ENCODE measurements at places on chromosomes 7 and 10. TPM values are rescaled to one million over a fixed set of nuclear protein-coding genes. Genes with fewer than 3 reads are reported as not detected.

DNA sequence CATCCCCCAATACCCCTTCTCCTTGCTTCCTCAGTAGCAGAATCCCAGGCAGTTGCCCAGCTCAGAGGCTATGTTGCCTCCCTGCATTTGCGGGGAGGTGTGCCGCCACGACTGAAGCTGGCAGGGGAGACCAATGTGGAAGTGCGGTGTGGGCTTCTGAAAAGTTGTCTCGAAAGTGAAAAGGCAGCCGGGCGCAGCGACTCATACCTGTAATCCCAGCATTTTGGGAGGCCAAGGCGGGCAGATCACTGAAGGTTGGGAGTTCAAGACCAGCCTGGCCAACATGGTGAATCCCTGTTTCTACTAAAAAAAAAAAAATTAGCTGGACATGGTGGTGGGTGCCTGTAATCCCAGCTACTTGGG is 15.9 kb upstream of the PFKFB3 start:
- no peak for DNase-seq
- peaks cover 22% of the 10 kb centered on the region for H3K4me1 ChIP-seq
- H3K36me3 ChIP-seq: no peaks in the 10 kb centered on the region
- no peak overlapping the region for H3K4me3 ChIP-seq

GRCh38 chr7:50728184-50728583 is 54.5 kb downstream of the GRB10 start:
- no peak overlapping the region for H3K27ac ChIP-seq
- peaks cover 45% of the 10 kb centered on the region for H3K4me1 ChIP-seq
- peaks cover 1% of the 10 kb centered on the region for H3K27me3 ChIP-seq

- no peak overlapping the region for H3K27ac ChIP-seq
- H3K36me3 ChIP-seq: no peaks in the 10 kb centered on the region
- no peak for DNase-seq
- H3K27me3 ChIP-seq: no peaks in the 10 kb centered on the region
- no peak overlapping the region for H3K4me3 ChIP-seq
Measured at GRCh38 chr7:41735206-41735605, 32.3 kb upstream of the INHBA start.

- peaks cover 8% of the 10 kb centered on the region for H3K27me3 ChIP-seq
- no peaks in the 10 kb centered on the region for H3K36me3 ChIP-seq
- DNase-seq: no peak
- H3K4me1 ChIP-seq: peaks cover 11% of the 10 kb centered on the region
- H3K4me3 ChIP-seq: no peak overlapping the region
- no peak overlapping the region for H3K27ac ChIP-seq
Measured at GRCh38 chr10:6411436-6411835, 168.6 kb downstream of the PRKCQ start.

- H3K27me3 ChIP-seq: peaks cover 18% of the 10 kb centered on the region
- no peak overlapping the region for H3K27ac ChIP-seq
- no peak overlapping the region for H3K4me3 ChIP-seq
- H3K36me3 ChIP-seq: no peaks in the 10 kb centered on the region
- DNase-seq: no peak
Measured at GRCh38 chr7:59079-60016, 133.0 kb upstream of the FAM20C start.

GRCh38 chr7:139427029-139427420 is 56.4 kb downstream of the KLRG2 start:
- H3K4me3 ChIP-seq: no peak overlapping the region
- H3K27me3 ChIP-seq: peaks cover 2% of the 10 kb centered on the region
- no peak for DNase-seq
- no peaks in the 10 kb centered on the region for H3K4me1 ChIP-seq

- H3K4me1 ChIP-seq: peaks cover 5% of the 10 kb centered on the region
- no peaks in the 10 kb centered on the region for H3K36me3 ChIP-seq
- DNase-seq: no peak
- H3K4me3 ChIP-seq: no peak overlapping the region
Measured at GRCh38 chr10:91017198-91017597, 96.3 kb upstream of the ANKRD1 start.

DNA sequence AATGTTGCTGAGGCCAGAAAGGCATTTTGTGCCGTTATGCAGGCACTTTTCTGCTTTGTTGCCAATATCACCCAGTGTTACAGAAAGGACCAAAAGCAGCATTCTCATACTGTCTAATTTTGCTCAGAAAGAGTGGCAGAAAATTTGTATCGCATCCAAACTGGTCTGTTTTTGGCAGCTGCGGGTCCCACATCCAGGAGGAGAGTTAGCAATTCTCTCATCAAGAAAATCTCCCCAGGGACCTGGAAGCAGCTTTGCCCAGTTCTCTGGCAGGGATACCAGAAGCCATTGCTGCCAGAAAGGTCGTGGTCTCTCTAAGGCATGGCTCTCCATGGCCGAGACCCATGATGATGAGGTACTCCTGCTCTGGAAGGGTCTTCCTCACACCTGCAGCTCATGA is 489.2 kb upstream of the ZMIZ1 start:
- no peak for DNase-seq
- H3K27ac ChIP-seq: no peak overlapping the region
- peaks cover 6% of the 10 kb centered on the region for H3K4me1 ChIP-seq
- peaks cover 36% of the 10 kb centered on the region for H3K27me3 ChIP-seq
- no peaks in the 10 kb centered on the region for H3K36me3 ChIP-seq

GRCh38 chr10:14648946-14649345 is 125.8 kb downstream of the FAM107B start:
- H3K4me3 ChIP-seq: no peak overlapping the region
- H3K4me1 ChIP-seq: peaks cover 23% of the 10 kb centered on the region
- peaks cover 14% of the 10 kb centered on the region for H3K27me3 ChIP-seq
- DNase-seq: no peak
- H3K27ac ChIP-seq: no peak overlapping the region

DNA sequence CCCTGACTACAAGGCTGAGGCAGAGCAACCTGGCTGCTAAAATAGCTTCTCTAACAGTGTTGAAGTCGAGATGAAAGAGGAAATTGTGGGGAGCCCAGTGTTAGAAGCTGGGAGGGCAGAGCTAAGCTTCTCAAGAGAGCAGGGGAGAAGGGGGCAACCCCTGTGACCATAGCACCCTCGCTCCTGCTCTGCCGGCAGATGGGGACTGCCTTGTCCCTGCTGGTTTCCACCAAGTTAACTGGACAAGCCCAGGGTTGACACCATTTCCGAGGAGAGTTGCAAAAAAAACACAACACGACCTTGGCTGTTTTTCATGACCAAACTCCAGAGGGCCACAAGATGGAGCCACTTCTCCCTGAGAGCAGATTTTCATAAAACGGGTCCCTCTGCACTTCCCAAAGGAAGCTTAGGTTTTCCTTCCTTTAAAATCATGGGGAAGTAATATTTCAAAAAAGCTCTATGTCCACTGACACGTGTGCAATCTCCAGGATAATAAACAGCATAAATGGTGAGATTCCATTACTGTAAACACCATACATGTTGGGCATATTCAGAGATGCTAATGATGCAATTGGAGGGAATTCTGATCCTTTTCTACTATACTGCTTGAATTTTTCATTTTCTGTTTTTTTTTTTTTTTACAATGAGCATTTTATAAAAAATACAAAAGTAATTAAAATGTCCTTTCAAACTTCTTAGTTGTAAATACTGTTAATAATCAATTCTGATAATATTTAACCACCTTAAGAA is 140.4 kb downstream of the PIP4K2A start:
- H3K4me1 ChIP-seq: 0 out of 2 replicates have a peak, but pooled peaks cover 6% of the 10 kb centered on the region
- H3K27me3 ChIP-seq: peaks cover 4% of the 10 kb centered on the region
- DNase-seq: no peak

- no peak overlapping the region for H3K4me3 ChIP-seq
- no peak overlapping the region for H3K27ac ChIP-seq
- no peaks in the 10 kb centered on the region for H3K27me3 ChIP-seq
- no peak for DNase-seq
Measured at GRCh38 chr10:104104926-104105325, 17.0 kb upstream of the SFR1 start.

- no peak overlapping the region for H3K27ac ChIP-seq
- no peak for DNase-seq
- H3K27me3 ChIP-seq: peaks cover 27% of the 10 kb centered on the region
- no peaks in the 10 kb centered on the region for H3K36me3 ChIP-seq
Measured at GRCh38 chr10:49359349-49360270, 36.3 kb downstream of the DRGX start.

GRCh38 chr7:4854916-4855315 is 6.9 kb downstream of the PAPOLB start:
- H3K36me3 ChIP-seq: peaks cover 5% of the 10 kb centered on the region
- DNase-seq: no peak
- H3K27me3 ChIP-seq: peaks cover 19% of the 10 kb centered on the region
- no peak overlapping the region for H3K27ac ChIP-seq

DNA sequence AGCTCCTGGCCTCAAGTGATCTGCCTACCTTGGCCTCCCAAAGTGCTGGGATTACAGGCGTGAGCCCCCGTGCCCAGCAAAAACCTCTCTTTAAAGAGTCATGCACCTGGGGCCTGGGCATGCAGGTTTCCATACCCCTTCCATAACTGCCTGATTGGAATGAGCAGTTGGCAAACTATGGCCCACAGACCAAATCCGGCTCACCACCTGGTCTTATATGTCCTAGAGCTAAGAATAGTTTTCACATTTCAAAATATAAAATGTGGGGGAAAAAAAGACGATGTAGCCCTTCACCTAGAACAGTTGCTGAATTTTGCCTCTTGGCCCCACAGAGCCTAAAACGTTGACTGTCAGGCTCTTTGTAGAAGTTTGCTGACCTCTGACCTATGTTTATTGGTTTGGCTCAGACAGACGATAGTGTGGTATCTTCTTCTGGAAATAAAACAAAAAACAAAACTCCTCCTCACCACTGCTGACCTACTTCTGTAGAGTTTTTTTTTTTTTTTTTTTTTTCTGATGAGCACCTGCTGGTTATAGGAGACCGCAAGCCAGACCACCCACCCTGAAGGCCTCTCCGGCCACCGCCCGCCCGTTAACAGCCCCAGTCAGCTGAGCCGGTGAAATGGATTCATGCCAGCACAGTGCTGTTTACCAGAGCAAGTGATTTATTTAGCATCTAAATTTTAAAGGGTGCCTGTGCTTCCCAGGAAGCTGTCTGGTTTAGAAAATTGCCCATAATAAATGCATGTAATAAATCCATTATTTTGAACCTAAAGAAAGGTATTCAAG is 33.5 kb upstream of the SFRP5 start:
- 0 out of 2 replicates have a peak, but pooled peaks cover under 1% of the 10 kb centered on the region for H3K4me1 ChIP-seq
- no peak overlapping the region for H3K4me3 ChIP-seq
- peaks cover 48% of the 10 kb centered on the region for H3K27me3 ChIP-seq
- no peak overlapping the region for H3K27ac ChIP-seq
- no peaks in the 10 kb centered on the region for H3K36me3 ChIP-seq

DNA sequence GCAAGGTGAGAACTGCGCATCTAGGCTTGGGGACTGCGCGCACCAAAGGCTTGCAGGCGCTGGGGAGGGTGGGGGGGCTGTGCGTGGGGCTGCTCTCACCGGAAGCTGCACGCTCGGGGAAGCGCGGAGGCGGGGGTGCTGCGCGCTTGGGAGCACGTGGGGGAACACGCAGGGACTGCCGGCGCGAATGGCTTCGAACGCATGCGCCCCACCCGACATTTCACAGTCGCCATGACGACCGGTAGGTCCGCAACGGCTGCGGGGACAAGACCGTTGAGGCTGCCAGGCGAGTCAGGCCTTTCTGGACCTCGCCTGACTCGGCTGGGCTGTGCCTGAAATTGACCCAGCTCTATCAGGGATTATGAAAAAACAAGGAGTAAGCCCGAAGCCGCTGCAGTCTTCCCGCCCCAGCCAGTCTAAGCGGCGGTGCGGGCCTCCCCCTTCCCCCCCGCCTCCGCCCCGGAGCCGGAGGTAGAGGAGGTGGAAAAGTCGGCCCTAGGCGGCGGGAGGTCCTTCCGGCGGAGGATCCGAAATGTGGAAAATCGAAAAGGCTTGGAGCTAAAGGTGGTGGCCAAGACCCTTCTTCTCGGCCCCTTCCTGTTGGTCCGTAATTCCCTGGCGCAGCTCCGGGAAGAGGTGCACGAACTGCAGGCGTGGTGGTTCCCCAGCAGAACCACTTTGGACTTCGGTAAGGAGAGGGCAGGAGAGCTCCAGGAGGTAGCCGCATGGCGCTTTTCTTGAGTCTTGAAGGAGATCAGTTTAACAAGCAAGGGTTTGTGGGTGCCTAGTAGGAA is 34.9 kb upstream of the STEAP1 start:
- H3K27ac ChIP-seq: no peak overlapping the region
- H3K36me3 ChIP-seq: no peaks in the 10 kb centered on the region
- H3K27me3 ChIP-seq: peaks cover 23% of the 10 kb centered on the region

GRCh38 chr10:43218951-43219837 is 47.7 kb downstream of the RASGEF1A start:
- DNase-seq: no peak
- no peaks in the 10 kb centered on the region for H3K36me3 ChIP-seq
- peaks cover 5% of the 10 kb centered on the region for H3K4me1 ChIP-seq
- peaks cover 18% of the 10 kb centered on the region for H3K27me3 ChIP-seq
- no peak overlapping the region for H3K4me3 ChIP-seq

The CALHM3 gene
- total RNA-seq: 0.13 TPM

The RARRES2 gene
- total RNA-seq: not detected

The TNPO3 gene
- total RNA-seq: 40.4 TPM

The ASB10 gene
- not detected for total RNA-seq

The DLX6 gene
- not detected for total RNA-seq

The PRPS1L1 gene
- not detected for total RNA-seq

The SRI gene
- 131 TPM for total RNA-seq

The CALML5 gene
- not detected for total RNA-seq

Data from HFFc6 (cell line).